NCI-H1436 treated with DMSO at 0.1 percent for 48 hours (cell line): ENCODE measurements at places on chromosomes 1 and 21.

GRCh38 chr1:31189696-31190674, 49.7 kb downstream of the NKAIN1 start:
- DNase-seq: no peak

DNA sequence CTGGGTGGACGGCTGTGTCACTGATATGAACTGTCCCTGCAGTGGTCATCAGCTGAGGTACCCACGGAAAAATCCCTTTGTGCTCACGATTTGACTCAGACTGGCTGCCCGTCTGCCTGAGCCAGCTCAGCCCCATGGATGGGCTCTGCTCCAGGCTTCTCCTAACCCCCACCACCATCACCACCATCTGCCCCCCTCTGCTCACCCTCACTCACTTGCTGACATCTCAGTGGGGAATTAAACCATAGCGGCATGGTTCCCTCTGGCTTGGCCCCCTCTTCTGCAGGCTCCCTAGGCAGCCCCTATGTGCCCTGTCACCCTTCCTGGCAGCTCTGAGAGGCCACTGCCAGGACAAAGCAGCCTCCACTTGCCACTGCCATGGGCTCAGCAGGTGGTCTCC, 17.3 kb downstream of the SLC6A9 start:
- DNase-seq: no peak

- DNase-seq: no peak
These were observed 11.6 kb upstream of the CTBS start for GRCh38 chr1:84585803-84586202.

DNA sequence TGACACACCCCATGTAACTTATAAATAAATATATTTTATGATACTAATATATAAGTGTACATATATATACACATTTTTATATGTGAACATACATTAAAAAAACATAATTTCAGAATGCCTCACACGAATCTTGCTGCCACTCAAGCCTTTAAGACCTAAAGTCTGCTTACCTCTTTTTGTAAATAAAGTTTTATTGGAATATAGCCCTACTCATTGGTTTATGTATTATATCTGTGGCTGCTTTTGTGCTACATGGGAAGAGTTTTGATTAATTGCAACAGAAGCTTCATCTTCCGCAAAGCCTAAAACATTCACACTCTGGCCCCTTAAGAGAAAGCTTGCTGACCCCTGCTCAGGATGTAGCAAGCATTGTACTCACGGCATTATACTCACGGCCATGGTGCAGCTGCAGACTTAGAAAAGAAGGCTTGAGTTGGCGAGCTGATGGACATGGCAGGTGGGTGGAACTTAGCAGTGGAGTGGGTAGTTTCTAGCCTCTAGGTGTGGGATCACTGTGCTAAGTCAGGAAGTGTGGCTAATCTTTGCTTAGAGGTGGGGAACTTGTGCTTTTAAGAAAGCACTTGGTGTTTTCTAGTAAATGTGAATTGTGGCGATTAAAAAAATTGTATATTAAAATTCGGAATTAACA, 80.8 kb downstream of the DYRK1A start:
- DNase-seq: no peak

GRCh38 chr1:16241221-16241708, 4.3 kb upstream of the CPLANE2 start:
- DNase-seq: no peak

DNA sequence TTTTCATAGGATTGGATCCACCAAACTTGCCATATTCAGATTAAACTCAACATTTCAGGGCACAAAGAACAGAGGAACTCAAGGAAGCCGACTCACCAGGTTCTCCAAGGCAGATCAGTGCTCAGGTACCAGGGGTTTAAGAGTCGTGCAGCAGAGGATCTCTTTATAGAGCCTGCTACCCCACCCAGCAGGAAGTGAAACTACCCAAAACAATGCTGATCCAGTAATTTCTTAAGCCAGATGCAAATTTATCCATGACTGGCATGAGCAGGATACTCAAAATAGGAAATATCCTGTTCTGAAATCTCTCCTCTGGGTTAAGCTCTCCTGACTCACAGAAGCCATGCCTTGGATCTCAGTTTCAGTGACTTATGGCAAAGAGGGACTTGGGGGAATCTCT, at the start of gene SPRR2A:
TSS of gene SPRR2A (minus strand) at position 138 of the 400 bp plus-strand sequence. CDS start 777 bp downstream, outside the sequence.
- DNase-seq: no peak

GRCh38 chr1:11339346-11340232, 66.6 kb downstream of the UBIAD1 start:
- no peak for DNase-seq

DNA sequence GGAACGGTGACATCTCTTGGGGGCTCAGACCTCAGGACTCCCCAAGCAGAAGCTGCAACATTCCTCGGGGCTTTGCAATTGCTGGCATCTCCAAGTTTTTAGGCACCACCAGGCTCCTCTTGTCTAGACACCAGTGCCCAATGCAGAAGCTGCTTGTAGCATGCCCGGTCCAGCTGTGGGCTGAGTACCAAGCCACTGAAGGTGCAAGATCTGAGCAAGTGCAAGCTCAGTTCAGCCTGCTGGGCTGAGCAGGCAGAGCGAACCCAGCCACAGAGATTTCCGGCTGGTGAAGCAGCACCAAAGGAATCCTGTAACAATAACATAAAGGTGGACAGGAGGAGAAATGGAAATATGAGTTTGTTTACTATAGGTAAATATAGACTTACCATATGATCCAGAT, 995.4 kb upstream of the B3GALT2 start:
- DNase-seq: no peak

GRCh38 chr1:161175771-161176453, 1.4 kb downstream of the B4GALT3 start:
- DNase-seq: no peak

GRCh38 chr21:43884861-43885417, 19.9 kb downstream of the AGPAT3 start:
- no peak for DNase-seq

GRCh38 chr1:150221552-150221951, 14.4 kb downstream of the ANP32E start:
- DNase-seq: no peak

DNA sequence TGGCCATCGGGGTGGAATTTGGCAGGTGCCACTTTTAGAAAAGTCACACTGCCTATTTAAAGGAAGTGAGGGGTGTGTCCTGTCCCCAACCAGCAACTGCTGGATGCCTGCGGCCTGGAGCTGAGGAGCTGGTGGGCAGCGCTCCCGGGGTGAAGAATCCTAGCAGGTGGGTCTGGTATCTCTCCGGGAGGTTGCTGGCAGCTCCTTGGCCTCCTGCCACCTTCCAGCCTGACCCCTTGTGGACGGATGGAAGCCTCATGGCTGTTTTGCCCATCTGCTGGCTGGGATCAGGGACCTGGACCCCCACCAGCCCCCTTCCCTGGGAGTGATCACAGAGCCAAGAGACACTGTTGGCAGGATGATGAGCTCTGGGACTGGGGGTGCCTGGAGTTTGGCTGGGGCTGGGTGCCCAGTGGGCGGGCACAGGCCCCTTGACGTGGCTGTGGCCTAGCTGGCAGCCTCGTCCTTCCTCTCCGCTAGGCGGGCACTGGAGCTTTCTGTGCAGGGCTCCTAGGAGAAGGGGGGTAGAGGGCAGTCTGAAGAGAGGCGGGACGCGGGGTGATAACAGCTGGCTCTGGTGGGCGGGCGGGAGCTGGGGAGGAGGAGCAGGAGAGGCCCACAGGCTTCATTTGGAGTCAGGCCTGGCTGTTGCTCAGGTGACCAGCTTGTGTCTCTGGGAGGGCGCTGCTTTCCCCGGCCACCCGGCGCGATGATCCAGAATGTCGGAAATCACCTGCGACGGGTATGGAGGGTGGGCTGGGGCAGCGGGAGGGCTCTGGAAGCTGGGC, at the start of gene ACOT11:
TSS of gene ACOT11 (plus strand) at position 628 of the 788 bp plus-strand sequence. CDS start at position 710, 82 bp downstream.
- DNase-seq: peak; percentile 43

DNA sequence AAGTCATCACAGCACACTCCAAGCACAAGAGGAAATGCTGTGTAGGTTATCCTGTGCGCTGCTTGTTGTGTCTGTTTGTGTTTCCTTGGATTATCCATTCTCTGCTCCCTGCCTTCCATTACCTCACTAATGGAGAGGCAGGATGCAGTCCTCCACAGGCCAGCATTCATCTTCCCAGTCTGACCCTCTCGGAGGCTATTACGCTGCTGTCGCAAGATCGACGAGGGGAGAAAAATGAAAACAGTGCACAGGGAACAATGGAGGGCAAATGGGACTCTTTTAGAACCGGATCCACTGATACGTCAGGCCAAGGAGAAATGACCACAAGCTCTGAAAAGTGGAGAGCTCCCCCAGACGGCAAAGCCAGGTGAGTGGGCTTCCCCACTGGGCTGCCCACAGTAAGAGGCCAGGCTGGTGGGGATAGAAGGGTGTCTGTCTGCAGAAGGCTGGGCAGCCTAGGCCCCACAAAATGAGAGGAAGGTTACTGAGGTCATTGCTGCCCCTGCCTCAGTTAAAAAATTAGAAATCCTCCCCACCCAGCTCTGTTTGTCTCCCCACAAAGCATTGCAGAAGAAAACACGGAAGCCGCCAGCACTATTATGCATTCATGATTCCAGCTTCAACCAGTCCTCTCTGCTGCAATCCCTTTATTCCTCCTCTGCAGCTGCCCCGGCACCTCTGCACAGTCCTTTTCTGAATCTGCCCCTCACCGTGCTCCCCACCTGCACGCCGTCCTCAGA, 21.7 kb downstream of the LRRN2 start:
- DNase-seq: no peak

GRCh38 chr1:179007233-179007632, 18.5 kb upstream of the FAM20B start:
- no peak for DNase-seq

DNA sequence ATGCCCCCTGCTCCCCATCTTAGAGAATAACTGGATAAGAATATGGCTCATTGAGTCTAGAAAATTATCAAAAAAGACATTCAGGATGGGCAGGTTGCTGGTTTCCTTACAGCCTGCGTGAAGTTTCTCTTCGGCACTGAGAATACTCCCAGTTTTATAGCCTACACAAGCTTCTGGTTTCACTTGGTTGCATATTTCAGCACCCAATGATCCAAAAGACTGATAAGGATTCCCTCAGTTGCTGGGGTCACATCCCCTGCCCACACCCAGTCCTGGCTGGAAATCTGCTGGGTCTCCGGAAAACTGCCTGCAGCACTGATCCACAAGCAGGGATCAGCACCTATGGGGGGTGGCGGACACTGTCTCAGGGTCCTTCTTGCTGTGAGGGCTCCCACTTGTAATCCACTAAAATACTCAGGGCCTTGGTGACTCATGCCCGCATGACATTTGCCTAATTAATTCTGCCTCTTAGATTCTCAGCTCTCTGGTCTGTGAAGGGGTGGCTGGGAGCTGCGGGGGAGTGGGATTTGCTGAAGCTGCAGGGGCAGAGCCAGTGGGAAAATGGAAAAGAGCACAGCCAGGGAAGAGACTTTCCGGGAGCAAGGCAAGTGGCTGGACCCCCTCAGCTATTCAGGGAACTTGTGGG, 142.5 kb downstream of the ZNF648 start:
- no peak for DNase-seq

- no peak for DNase-seq
These were observed 35.8 kb upstream of the GRIK3 start for GRCh38 chr1:37070126-37070525.

DNA sequence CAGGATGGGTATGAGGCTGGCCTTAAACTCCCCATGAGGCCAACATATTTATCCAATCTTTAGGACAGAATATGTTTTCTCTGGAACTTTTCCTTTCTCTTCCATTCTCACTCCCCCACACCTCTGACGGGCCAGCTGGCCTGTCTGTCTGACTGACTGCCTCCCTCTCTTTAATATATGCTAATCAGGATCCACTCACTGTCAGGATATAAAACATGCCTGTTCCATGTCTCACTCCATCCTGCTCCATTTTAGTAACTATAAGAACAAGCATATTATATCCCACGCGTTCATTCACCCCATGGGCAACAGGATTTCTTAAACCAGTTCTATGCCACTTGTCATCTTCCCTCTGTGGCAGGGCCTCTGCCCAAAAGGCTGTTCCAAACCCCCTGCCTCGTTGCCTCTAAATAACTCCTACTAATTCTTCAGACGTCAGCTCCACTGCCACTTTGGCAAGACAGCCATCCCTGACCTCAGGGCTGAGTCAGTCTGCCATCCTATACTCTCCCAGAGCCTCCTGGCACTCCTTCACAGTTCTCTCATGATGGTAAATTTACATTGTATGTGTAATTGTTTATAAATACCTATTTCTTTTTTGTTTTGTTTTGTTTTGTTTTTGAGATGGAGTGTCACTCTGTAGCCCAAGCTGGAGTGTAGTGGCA, 84.3 kb upstream of the SPATA6 start:
- no peak for DNase-seq

DNA sequence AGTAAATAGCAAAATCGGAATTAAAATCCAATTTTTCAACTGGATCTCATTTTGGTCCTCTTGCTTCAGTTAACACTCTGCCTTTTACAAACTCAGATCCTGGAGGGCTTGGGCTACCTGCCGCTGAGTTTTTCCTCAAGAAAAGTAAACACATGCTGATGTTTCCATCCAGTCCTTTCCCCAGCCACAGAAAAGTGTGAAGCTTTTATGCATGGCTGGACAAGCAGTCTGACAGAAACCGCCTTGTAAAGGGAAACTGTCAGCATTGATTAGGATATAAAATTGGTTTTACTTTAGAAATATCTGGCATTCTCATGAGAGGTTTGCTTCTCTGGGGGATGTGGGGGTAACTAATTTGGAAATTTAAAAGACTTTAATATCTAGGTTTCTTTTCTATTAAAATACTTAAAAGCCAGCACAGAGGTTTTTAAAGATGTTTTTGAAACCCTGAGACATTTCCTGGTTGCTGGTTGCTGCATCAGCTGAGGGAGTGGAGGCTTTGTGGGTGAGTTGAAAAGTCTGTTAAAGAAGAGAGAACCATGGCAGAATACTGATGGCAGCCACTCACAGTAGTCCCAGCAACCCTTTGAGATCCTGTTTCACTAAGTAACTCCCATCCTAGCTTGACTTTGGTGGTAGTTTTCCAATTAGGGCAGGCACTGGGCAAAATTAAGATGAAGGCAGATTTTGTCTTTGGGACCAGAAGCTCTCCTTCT, 238.3 kb downstream of the PAPPA2 start:
- DNase-seq: no peak

- no peak for DNase-seq
These were observed 1.9 kb downstream of the SH2D2A start for GRCh38 chr1:156814571-156815260.

DNA sequence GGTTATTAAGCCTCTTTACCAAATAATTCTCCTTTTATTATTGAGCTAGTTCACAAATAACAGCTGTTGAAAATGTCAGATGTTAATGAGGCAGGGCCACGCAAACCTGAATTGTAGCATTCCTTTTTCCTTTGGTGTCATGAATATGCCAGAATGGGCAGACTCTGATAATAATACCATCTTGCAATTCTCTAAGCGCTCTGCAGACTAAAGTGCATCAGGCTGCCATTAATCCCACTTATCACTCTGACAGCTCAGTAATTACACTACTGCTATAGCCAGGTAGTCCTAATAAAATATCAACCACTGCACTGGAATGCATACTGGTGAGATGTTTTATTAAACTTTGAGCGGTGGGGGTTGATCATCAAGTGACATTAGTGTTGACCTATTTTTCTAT, 177.7 kb downstream of the DPYD start:
- DNase-seq: no peak

- no peak for DNase-seq
These were observed 136.9 kb upstream of the ZBTB40 start for GRCh38 chr1:22314706-22315105.

DNA sequence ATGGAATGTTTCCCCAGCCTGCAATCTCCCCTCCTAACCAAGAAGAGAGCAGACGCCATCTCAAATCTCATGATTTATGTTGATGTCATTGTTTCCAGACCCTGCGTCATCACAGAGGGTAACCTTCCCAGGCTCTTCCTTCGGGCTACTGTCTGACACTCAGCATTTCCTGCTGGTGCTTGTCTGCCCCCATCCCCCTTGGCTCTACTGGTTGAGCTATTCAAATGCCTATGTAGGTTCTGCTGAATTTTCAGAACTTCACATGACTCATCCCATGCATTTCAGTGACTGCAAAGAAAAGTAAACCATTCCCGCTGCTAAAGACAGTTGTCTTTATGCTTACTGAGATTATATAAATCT, 24.8 kb upstream of the ITPKB start:
- no peak for DNase-seq
